ENCODE measurements at places on chromosomes 5 and 9.

DNA sequence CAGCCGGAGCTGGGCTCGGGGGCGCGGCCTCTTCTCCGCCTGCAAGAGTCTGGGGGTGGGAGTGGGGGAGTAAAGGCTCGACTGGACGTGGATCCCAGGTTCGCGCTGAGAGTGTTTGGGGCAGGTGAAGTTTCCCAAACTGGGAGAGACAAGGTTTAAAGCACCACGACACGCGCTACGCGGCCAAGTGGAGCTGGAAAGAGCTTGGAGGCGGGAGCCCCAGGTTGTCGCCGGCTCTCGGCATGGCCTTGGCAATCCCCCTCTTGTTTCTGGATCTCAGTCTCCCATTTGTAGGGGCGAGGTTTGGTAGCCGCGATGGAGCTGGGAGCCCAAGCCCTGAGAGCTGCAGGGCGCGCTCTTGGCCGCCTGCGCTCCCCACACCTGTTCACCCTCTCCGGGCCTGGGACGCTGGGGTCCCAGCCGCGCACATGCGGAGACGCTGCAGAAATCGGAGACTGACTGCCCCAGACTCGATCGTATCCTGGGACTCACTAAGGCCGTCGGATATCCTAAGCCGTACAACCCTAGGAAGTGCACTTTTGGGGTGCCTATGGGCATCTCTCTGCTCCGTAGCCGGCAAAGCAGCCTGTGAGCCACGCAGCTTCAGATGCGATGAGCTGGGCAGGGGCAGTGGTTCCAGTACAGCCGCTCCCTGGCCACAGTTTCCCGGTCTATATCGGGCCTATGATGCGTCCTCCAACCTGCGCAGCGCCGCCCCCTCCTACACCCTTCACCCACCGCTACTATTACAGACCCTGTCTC, 937 bp downstream of the TMOD1 start:
- no peak for DNase-seq

GRCh38 chr9:116060631-116061030, 93.0 kb upstream of the PAPPA start:
- DNase-seq: no peak

DNA sequence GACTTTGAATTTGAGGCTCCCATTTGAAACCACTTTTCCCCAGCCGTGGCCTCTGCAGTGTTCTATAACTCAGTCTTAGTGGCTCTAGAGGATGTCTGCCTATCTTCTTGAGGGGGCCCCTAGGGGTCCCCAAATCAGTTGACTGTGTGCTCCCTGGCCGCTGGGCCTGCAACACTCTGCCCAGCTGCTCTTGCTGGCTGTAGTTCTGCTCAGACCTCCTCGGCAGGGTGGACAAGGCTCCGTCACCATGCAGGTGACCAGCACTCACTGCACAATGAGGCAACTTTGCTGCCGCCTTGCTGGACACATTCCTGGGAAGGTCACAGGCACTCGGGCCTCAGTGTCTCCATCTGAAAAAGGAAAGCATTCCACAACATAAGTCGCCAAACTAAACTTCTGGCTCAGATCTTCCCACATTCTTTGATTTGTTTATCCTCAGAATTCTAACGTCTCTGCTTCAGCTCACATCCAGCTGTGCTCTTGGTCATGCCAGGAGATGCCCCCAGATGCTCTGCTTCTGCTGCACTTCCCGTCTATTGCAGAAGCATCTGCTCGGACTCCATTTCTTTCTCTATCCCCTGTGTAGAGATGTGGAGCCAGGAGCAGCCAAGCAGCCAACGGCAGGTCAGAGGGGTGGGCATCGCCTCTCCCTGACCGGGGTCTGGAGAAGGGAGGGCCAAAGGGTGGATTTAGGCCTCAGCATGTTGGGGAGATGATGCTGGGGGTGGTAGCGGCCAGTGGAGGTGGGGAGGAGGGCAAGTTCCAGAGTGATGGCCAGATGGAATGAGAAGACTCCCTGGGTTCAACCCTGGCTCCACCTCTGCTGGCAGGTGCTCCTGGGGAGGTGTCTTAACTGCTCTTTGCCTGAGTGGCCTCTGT, 133.6 kb downstream of the MVB12B start:
- DNase-seq: no peak

GRCh38 chr5:177588413-177588909, 3.5 kb upstream of the TMED9 start:
- no peak for DNase-seq

DNA sequence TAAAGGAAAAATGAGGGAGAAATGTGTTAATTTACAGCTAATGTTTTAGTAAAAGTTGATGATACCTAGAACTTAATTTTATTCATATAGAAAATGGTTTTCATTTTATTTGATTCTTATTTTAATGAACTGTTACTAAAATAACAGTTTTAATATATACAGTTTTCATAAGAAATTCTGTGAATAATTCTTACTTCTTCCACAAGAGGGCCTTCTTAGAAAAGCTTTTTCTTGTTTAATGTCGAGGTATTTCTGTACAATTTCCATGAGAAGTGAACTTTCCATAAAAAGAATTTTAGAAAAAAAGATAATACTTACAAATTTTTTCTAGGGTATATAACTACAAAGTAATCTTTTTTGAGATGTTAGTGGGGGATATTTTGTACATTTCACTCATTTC, 73.9 kb downstream of the KLF9 start:
- DNase-seq: no peak

GRCh38 chr5:43649256-43649655, 46.3 kb downstream of the NNT start:
- no peak for DNase-seq

GRCh38 chr9:133351908-133352634, 4.1 kb downstream of the RPL7A start:
- DNase-seq: no peak

DNA sequence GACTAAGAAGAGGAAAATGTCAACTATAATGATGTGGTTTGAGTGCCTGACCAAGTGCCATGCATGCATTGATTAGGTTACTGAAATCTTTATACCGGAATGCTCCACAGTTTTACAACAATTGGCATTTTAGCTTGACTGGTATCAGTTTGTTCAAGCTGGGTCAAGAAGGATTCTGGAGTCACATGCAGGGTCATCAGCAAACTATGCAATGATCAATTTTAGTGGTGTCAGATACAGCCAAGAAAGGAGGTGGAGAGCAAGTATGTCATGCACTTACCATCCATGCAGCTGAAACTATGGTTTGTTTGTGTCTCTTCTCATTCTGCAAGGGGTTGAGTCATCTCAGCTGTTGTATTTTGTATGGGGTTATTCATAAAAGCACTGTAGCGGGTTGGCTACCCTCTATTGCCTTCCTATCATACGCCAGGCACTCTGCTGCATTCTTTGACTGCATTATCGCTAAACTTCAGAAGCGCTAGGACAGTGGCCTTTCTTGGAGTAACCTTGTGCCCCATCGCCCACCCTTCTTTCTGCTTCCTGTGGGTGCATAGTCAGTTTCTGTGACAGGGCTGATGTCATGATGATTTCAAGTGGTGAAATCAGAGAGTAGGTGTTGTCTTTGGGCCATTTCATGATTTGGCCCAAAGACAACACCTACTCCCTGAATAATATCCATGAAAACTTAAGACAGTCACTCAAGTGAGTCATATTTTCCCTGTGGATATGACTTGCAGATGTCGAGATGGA, 145.4 kb downstream of the MTX3 start:
- DNase-seq: no peak

- no peak for DNase-seq
Measured at GRCh38 chr5:74026310-74026709, 400.3 kb downstream of the ARHGEF28 start.

DNA sequence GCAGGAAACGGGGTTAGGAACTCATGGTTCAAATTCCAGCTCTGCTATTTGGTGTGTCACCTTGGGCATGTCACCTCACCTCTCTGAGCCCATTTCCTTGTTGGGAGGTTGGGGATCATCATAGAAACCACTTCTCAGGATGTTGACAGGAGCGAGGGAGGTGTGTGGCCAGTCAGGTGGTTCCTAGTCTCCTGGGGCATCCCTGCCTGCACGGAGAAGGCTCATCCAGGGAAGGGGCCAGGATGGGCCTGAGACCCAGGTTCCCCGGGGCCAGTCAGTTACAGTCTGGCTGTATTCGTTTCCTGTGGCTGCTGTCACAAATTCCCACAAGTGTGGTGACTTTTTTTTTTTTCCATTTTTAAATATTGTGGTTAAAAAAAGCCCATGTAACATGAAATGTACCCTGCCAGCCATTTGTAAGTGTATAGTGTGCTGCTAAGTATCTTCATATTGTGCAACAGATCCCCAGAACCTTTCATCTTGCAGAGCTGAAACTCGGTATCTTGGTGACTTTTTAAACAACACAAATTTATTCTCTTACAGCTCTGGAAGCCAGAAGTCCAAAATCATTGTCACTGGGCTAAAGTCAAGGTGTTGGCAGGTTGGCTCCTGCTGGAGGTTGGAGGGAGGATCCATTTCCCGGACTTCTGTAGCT, 78.7 kb upstream of the UNC5A start:
- no peak for DNase-seq

DNA sequence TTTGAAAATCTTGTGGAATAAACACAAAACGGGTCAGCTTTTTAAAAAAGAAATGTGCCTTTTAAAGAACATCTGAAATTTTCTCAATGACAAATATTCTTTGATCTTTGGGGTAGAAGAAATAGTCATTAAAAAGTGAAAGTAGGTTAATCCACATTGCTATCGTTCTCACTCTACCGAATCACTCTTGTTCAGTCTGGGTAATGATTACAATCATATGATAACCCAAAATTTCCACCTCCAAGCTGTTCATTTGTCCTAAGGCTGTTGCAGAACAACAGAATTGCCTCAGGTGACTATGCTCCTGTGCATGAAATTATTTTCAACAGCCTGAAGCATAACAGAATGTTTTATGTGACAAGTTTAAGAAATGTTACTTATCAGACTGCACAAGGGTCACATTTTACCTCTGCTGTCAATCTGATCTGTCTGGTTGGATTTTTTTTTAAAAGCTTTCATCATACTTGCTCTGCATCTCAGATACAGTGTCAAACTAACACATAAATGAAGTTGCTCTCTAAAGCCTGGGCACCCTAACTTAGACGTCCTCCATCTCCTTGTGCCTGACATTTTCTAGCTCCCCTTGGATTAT, 227.3 kb downstream of the LURAP1L start:
- DNase-seq: no peak

GRCh38 chr9:21871256-21871975, 69.0 kb downstream of the MTAP start:
- no peak for DNase-seq

GRCh38 chr9:126413391-126414068, 86.9 kb downstream of the MVB12B start:
- DNase-seq: no peak

DNA sequence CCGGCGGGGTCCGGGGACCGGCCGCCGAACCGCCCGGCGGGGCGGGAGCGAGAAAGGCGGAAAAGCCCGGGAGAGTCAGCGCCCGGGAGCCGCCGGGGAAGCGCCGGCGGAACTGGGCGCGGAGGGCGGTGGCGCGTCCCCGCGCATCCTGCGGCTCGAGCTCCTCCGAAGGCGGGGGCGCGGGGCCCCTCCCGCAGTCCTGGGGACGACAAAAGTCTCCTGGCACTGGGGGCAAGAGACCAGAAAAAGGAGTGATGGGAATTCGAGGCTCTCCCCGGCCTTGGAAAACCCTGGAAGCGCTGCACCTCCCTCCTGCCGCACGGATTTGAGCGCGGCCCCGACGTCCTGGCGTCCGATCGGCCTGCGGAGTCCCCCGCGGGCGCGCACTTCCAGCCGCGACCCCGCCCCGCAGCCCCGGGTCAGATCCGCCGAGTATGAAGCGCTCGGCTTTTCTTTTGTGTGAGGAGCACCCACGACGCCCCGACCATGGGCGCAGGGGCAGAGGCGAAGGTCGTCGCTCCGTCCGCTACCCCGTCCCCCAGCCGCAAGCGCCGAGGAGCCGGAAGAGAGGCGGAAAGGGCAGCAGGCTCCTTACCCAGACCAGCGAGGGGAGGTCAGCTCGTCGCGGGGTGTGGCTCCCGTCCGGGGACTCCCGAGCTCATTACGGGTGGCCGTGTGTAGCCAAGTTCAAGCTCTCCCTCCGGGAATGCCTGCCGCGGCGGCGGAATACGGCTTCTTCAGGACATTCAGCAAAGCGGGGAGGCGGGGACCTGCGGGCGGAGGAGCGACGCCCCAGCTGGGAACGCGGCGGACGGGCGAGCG, at the start of gene EPB41L4A:
TSS of gene EPB41L4A (minus strand) at position 114 of the 822 bp plus-strand sequence. CDS start 238 bp downstream, outside the sequence.
- DNase-seq: no peak

DNA sequence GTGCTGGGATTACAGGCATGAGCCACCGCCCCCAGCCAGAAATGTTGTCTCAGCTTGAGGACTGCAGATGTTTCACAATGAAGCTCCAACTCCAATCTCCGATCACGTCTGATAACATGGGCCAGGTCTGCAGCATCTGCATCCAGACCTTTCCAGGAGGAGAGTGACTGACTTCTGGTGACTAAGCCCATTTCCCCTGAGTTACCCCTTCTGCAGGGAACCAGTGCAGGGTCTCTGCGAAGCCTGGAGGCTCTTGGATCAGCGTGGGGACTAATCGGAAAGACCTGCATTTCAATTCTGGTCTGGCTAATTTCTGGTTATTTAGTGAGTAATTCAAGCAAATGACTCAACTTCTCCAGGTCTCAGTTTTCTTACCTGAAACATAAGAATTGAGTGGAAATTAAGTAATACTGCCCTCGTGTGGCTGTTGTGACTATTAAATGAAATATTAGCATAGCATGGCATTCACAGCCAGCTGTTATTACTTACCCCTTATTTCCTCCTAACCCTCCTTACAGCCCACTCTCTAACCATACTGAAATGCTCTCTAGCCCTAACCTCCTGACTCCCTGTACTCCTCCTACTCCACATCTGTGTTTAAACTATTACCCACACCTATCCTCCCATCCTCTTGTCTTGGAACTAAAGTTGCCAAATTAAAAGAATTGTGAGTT, 2.2 kb upstream of the GNPDA1 start:
- DNase-seq: peak; percentile 31

- DNase-seq: no peak
Measured at GRCh38 chr9:83986195-83986594, 5.6 kb downstream of the RMI1 start.

DNA sequence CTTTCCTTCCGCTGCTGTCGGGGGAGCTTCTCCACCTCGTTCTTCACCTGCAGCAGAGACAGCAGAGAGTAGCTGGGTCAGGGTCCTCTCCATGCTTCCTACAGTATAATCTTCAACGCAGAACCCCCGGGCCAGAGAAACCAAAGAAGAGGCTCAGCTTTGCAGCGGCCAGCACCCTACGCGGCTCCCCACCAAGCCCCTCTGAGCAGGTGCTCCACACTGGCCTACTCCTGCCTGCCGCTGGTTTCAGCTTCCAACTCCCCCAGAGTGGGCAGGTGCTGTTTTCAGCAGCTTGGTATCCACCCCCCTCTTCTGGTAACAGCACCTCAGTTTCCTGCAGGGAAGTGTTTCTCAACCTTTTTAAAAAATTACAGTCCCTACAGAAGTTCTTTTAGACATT, 58.3 kb upstream of the FBXW11 start:
- no peak for DNase-seq

DNA sequence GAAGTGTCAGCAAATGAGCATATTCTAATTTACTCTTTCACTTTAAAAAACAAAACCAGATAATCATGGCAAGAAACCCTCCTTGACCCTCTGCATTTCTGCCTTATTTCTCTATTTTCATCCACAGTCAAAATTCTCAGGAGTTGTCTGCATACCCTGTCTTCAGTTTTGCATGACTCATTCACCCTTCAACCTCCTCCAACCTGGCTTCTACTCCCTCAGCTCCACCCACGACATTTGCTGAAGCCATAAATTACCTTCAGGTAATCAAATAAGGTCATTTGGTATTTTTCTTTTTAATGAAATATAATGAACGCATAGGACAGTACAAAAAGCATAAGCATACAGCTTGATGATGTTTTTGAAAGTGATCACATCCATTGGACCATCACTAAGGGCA, 27.8 kb upstream of the SH3GL2 start:
- DNase-seq: no peak

Data from activated T-cell treated with anti-CD3 and anti-CD28 coated beads for 1 hour (primary cell).